ENCODE measurements at places on chromosomes 7 and 10.

- DNase-seq, result no peak
These were observed 36.7 kb downstream of the GNG11 start for GRCh38 chr7:93958216-93958615.

DNA sequence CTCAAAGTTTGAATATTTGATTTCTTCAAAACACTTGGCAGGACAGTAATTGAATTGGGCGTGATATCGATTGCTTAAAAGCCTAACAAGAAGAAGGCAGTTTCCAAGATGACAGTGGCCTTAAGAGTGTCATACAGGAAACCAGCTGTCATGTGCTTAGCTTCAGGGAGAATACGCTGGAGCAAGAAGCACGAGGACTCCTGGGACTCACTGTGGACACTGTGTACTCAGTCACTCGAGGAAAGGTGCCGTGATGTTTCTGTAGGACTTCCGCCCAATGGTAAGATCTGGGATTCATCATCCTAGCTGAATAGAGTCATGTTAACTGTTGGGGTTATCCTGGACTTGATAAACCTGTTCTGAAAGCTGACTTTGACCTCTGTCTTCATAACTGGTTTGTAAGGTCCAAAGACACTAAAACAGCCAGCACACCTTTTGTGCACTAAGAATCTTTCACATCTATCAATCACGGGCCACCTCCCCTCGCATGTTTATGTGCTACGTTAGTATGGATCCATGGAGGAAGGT is 113.5 kb downstream of the CELF2 start:
- no peak for DNase-seq

DNA sequence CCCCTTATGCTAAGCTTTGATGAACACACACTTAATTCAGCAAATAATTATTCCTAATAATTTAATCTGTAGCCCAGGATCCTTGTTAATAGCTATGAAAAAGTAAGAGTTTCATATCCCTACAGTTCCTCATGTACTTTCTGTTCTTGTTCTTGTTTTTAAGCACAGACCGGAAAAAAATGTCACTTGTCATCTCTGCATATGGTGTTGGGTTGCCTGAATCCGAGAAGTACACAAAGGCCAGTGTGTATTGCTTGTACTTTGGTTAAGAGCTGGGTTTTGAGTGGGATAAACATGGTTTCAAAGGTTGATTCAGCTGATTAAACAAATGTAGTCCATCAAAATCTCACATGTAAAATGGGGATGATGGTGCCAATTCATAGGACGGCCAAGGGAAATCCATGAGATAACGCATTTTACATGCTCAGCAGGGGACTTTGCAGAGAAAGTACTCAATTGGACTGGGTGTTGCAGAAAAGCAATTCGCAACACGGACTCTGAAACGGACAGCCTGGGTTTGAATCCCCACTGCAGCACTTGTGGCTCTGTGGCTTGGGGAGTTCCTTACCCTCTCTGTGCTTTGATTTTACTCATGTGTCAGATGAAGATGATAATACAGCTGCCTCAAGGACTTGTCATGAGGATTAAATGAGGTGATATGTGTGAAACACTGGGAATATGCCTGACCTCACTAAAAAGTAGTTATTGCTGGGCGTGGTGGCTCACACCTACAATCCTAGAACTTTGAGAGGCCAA is 71.7 kb downstream of the MAP3K8 start:
- DNase-seq, result no peak

- no peak for DNase-seq
These were observed 42.0 kb downstream of the PRR15 start for GRCh38 chr7:29605671-29606070.

- no peak for DNase-seq
These were observed 49.8 kb upstream of the AKR1E2 start for GRCh38 chr10:4776234-4776638.

GRCh38 chr7:74228951-74229900 is 19.4 kb downstream of the LAT2 start:
- DNase-seq, result no peak

DNA sequence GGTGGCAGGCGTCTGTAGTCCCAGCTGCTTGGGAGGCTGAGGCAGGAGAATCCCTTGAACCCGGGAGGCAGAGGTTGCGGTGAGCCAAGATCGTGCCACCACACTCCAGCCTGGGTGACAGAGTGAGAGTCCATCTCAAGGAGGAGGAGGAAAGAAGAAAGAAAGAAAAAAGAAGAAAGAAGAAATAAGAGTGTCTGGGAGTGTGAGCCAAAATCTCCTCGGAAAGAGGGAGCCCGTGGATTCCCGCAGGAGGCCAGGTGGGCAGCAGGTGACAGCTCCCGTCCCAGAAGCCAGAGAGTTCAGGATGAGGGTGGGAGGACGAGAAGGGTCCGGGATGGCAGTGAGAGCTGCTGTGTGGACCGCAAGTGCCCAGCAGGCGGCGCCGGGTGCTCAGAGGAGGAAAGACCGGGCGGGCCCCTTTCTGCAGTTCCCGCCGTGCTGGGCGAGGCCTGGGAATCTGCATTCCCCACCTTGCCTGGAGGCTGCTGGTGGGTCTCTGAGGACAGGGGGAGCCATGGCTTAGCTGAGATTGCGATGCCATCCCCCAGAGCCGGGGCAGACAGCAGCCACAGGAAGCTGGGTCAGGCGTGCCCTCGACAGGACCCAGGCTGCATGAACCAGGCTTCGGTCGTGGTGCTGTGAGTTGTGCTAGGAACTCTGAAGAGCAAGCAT is 17.1 kb upstream of the AMZ1 start:
- peak; percentile 60 for DNase-seq

- no peak for DNase-seq
These were observed 493.3 kb upstream of the PODXL start for GRCh38 chr7:132049462-132050304.

GRCh38 chr10:9858816-9859215 is 1158.9 kb upstream of the CELF2 start:
- DNase-seq, result no peak

DNA sequence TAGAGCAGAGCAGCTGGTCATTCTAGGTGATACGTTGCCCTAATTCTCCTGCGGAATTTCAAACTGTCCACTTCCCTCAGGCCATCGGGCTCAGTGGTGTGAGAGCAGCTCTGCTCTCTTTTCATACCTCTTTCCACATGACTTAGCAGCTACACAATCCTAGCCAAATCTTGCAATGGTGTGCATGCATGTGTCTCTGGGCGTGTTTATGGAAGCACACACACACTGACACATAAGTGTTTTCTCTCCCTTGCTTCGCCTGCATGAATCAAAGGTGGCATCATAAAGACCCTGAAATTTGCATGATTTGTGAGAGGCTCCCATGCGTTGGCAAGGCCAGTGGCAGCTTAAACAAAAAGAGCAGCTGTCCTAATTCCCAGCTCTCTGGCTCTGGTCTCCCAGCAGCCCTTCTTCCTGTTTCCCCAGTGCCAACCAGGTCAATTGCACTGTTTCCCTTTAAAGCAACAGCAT is 1189.5 kb downstream of the GATA3 start:
- DNase-seq, result no peak

- DNase-seq, result no peak
These were observed 10.5 kb upstream of the TTYH3 start for GRCh38 chr7:2621061-2621828.

DNA sequence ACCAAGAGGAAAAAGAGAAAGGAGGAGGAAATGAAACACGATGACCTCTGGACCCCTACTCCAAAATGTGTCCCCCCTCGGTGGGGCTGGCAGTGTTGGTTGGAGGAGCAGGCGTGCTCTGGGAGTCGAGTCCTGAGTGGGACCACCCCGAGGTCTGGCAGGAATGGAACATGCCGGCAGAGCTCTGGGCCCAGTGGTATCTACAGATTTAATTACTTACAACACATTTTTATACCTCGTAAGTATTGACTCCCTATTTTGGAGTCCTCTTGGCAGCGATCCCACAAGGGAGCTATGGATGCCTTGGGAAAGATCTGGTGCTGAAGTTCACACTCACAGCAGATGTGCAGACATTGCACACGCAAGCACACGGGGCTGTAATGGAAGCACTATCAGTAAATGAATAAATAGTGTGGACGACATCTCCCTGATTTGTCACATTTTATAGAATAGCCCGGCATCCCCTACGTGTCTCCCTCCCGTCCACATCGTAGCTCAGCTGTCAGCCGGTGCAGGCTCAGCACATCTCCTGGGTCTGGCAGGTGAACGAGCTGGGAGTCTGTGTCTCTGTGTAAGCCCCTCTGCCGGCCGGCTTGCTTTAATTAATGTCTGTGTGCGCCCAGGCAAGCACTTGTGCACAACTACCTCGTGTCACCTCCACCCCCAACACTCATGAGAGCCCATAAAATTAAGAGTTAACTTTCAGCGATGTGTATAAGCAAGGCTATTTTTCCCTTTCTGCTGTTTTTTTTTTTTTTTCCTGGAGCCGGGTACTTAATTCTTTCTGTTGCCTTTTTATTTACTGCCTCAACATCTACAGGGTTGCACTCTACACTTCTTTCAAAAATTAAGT is 603.2 kb downstream of the LRMDA start:
- peak; percentile 49 for DNase-seq

- no peak for DNase-seq
These were observed 56.4 kb upstream of the NPS start for GRCh38 chr10:127492607-127493250.

DNA sequence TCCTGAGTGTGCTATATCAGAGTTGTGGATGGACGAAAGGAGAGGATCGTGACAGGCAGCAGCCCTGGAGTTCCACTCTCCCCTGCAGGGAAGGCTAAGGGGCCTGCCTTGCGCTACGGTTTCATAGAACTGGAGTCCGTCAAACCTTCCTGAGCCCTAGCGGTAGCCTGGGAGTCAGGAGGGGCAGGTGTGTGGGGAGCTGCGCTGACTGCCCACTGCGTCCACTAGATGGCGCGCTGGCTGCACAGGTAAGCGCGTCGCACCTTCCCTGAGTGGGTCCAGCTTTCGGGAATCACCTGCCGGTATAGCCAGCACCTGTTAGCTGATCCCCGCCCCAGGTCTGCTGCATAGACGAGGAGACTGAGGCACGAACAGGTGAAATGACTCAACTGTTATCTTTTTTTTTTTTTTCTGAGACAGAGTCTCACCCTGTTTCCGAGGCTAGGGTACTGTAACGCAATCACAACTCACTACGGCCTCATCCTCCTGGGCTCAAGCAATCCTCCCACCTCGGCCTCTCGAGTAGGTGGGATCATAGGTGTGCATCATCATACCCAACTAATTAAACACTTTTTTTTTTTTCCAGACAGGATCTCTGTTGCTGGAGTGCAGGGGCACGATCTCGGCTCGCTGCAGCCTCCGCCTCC is 20.2 kb upstream of the BAIAP2L1 start:
- peak; percentile 76 for DNase-seq

- DNase-seq, result no peak
These were observed 23.9 kb upstream of the AP5Z1 start for GRCh38 chr7:4751398-4751947.
